GM19239 (cell line): ENCODE measurements at places on chromosomes 2 and 18.

DNA sequence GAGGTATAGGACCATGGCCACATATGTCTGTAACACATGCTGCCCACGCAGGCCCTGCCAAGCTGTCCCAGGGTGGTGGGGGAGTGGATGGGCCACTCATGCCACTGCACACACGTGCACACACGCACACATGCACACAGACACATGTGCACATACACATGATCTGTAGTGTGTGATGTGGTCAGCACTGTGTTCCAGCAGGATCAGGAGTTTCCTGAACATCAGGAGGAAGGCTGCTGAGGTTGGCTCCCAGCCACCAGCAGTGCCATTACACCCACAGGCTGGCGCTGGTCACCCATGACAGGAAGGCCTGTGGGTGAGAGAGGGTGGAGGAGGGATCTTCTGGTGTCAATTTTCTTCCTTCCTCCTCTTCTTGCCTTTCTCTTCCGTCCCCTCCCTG lies 44.7 kb downstream of the POMC start:
- DNase-seq: no peak

DNA sequence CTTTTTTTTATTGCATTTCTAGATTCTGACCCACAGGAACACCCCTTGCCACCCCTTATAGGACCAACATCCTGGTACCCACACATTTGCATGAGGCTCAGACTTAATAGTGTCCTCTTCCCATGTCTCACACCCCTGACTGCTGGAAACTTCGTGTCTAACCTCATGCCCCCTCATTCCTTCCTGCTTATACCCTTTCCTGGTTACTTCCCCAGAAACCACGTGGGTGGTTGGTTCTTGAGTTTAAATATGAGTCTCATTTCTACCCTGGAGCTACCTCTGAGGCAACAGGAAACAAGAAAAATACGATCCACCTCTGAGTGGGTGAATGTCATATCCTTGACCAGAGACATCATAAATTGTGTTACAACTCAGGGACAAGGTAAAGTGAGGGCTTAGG lies 1.6 kb downstream of the TNP1 start:
- no peak for DNase-seq

GRCh38 chr18:6722690-6723089 lies 6.8 kb upstream of the ARHGAP28 start:
- DNase-seq: no peak

DNA sequence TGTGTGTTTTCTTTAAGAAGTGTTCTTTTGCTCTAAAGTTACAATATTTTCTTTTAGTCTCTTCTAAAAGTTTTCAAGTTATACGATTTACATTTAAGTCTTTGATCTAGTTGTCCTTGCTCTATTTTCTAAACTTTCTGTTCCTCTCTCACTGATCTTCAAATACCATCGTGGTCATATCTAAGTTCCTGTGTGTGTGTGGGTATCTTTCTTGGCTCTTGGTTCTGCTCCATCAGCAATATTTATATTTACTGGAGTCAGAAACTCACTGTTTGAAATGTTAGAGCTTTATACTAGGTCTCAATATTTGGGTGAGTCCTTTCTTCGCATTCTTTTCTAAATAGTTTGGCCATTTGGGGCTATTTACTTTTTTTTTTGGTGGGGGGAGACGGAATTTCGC lies 77.3 kb downstream of the COPS8 start:
- no peak for DNase-seq

DNA sequence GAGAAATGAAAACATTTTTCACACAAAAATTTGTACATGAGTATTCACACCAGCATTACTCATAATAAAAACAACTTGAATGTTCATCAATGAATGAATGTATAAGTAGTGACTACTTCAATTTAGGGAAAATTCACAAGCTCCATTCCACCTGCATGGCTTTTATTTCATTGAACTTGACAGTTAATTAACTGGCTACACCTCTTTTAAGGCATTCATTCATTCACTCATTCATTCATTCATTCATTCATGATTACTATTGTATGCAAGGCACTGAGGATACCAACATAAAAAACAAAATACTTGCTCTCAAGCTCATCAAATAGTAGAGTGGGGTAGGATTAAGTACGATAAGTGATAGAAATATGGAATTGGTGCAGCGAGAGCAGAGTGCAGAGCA lies 198.3 kb upstream of the DLGAP1 start:
- DNase-seq: no peak

DNA sequence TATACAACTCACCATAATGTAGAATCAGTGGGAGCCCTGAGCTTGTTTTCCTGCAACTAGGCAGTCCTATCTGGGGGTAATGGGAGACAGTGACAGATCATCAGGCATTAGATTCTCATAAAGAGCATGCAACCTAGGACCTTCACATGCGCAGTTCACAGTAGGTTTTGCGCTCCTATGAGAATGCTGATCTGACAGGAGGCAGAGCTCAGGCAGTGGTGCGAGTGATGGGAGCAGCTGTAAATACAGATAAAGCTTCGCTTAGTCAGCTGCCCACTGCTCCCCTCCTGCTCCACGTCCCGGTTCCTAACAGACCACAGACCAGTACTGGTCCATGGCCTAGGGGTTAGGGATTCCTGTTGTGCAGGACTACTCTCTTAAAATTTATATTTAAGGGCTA lies 255.3 kb upstream of the POU3F3 start:
- DNase-seq: no peak

- no peak for DNase-seq
Measured at GRCh38 chr18:644395-645004, 13.0 kb upstream of the TYMS start.

GRCh38 chr2:151260573-151261230 lies 961 bp downstream of the RBM43 start:
- no peak for DNase-seq

GRCh38 chr2:174683392-174683759 lies 80.9 kb downstream of the CHRNA1 start:
- peak; percentile 50 for DNase-seq

- DNase-seq: no peak
Measured at GRCh38 chr18:57002627-57003026, 144.3 kb upstream of the BOD1L2 start.

DNA sequence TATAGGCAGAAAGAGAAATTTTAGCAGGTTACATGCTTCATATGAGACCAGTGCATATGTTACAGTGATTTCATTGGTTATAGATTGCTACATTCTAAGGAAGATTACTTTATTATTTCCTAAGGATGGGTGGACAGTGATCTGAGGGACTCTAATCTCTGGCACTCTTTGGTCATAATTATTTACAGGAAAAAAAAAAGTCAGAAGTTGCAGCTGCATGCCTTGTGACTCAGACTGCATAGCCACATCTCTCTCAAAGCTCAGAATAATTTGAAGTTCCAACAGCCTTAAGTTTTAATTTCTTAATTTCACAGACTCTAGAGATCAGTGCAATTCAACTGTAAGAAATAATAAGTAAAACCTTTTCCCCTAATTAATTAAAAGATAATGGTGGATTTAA lies 27.1 kb upstream of the BARD1 start:
- no peak for DNase-seq

GRCh38 chr2:232550354-232551249 lies at the start of the genes EIF4E2 and TIGD1:
Gene EIF4E2, plus strand, starts transcription at chr2:232550689. Its CDS starts 36 bp downstream, at chr2:232550725.
Gene TIGD1, minus strand, starts transcription at chr2:232550557. Its CDS starts 675 bp downstream, at chr2:232549882.
- DNase-seq: peak; percentile 98

GRCh38 chr2:240300840-240301239 lies 134.6 kb upstream of the GPC1 start:
- no peak for DNase-seq
